ENCODE measurements at places on chromosomes 1 and 21. TPM values are rescaled to one million over a fixed set of nuclear protein-coding genes. Genes with fewer than 3 reads are reported as not detected.

Gene OR2L8
- not detected for total RNA-seq

Gene SHISA4
- total RNA-seq: 26.5 TPM

Gene HOOK1
- total RNA-seq: 50.6 TPM

Gene SPATA6
- 32.6 TPM for total RNA-seq

Gene ABCA4
- 113 TPM for total RNA-seq

Gene UBXN10
- total RNA-seq: 3.4 TPM

Gene NCF2
- total RNA-seq: 8.9 TPM

Gene ZC3H12A
- total RNA-seq: 1.9 TPM

Gene ZMYND12
- total RNA-seq: 4.6 TPM

All from camera-type eye (tissue), 1 donor.